Hepatic stellate cell (primary cell): ENCODE measurements at places on chromosomes 1 and 21.

DNA sequence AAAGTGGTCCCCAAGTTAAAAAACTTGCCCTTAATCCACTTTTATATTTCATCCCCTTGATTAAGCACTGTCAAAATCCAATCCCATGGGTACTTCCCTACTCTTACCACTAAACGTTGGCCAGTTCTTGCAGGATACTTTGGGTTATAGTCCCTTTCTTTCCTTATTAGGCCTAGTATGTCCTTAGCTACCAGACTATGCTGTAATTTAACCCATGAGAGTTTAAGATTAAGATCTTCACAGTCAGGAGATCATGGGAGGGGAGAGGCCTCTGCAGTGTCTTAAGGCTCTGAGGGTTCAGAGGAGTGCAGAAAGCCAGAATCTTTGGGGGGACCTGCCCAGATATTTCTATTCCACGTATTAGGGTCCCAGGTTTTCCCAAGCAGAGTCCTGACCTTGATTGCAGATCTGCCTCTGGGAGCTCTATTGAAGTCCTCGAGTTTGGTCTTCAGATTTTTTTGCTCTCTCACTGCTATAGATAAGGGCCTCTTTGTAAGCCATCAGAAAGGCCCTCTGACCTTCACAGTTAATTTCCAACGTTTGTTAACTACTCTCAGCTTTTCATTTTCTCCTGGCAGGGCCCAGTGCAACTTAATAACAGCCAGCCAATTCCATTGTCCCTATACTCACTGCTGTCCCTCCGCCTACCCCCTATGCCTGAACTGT, 9.0 kb upstream of the CGN start:
- no peak for DNase-seq

DNA sequence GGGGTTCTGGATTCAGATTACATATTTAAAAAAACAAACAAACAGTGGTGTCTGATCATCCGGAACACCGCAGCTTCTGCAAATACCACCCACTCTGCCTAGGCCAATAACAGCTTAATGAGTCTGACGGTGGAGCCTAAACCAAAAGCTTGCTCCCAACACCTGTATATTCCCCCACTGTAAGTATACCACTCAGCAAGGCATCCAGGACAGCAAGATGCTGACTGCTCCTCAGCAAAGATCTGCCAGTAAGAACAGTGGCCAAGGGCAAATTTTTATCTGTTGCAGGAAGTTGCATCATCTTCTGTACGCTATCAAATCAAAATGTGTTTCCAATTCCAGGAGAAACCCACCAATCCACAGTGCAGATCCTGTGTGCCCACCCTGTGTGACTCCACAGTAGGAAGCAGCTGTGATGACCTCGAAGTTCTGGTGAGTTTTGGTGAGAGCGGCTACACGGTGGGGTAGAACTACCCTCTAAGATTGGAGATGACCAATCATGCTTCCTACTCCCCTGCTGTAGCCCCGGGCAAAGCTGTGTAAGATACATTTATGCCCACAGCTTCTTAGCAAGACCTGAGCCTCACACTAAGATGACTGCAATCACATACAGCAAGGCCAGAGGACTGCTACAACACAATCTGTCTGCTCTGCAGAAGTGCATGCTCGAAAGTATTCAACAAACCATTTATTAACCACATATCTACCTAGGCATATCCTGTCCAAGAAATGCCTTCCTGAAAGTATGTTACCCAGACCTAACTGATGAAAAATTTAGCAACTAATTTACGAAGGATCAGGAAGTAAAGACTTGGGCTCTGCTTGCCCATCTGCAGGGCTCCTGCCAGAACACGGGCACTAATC, 30.5 kb downstream of the SIPA1L2 start:
- DNase-seq, result no peak

- DNase-seq, result no peak
These were observed 54.9 kb downstream of the CD46 start for GRCh38 chr1:207806531-207807325.

DNA sequence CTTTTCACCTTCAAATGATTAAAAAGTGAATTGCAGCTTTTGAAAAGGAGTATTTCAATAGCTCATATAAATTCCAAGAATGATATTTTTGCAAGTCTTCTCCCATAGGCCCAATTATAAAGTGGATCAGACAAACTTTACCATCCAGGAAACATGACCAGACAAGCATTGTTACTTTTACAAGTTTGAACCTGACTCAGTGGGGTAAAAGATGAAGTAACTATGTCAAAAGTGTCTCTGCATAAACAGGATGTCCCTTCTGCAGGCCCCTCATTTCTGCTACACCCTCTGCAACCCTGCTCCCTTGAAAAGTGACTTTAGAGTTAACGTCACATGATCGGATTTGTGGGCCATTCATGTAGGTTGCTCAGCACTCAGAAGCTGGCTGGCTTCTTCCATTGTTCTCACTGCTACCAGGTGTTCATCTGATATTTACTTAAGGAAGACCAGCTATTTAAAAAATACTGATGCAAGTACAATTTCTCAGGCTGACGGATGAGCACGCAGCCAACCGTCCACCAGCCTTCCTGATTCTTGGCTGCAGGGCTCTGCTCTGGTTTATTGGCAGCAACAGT, 32.3 kb downstream of the URB1 start:
- DNase-seq, result no peak

DNA sequence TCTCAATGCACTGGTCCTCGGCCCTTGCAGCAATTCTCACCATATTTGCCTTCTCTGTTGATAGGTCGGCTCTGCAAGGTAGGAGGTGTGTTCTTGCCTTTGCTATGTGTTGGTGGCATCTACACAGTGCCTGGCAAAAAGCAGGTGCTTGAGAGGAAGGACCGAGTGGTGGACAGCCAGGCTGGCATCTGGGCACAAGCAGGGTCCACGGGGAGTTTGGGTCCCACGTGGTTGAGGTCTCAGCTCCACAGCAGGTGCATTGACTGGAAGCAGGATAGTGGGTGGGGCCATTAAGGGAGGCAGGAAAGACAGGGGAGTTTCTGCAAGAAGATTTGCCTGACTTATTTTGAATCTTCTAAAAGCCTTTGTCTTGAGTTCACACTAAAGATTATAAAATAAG, 81.2 kb upstream of the WNT4 start:
- DNase-seq, result no peak

DNA sequence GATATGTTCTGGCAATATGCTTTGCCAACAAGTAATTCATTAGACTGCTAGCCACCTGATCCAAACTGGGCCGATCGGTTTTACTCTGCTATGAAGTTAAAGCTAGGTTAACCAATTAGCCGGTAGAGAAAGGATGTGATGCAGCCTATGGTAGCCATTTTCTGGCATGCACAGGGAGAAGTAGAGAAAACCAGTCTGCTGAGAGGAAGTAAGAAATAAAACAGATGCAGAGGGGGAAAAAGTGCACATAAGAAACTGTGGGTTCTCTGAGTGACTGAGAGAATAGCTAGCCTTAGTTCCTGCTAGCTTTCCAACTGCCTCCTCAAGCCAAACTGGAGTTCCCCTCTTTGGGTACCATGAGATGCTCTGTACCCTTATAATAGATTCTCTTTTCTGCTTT, 52.8 kb downstream of the ARID4B start:
- DNase-seq, result no peak

- no peak for DNase-seq
These were observed 2219.4 kb downstream of the NCAM2 start for GRCh38 chr21:23217597-23217996.

- DNase-seq, result no peak
These were observed 1.6 kb upstream of the PAQR7 start for GRCh38 chr1:25877155-25877554.

DNA sequence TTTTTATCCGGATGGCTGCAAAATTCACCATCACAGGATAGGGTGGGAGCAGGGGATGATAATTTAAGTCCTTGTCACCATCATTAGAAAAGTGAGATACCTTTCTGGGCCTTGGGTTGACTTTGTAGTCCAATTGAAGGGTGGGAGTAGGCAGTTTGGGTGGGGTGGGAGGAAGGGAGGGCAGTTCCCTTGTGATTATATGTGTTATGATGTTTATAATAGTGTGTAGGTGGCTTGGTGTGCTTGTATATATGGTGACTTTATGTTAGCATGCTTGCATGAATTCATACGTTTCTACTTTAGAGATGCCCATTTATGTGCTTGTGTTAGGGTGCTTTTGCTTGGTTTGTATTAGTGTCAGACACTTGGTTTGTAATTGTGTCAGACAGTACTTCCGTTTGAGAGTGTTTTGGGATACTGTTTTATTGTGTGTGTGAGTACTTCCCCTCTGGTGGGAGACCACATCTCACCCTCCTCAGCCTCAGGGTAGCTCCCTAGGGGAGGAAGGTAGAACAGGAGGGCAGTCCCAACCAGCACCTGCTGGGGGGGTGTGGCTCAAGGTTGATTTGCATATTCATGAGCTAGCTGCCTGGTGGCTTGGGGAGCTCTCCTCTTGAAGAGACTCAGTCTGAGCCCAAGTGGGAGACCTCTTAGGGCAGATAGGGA, 6.3 kb upstream of the POU3F1 start:
- DNase-seq, result no peak
